ENCODE measurements at places on chromosomes 6 and 20. TPM values are rescaled to one million over a fixed set of nuclear protein-coding genes. Genes with fewer than 3 reads are reported as not detected.

DNA sequence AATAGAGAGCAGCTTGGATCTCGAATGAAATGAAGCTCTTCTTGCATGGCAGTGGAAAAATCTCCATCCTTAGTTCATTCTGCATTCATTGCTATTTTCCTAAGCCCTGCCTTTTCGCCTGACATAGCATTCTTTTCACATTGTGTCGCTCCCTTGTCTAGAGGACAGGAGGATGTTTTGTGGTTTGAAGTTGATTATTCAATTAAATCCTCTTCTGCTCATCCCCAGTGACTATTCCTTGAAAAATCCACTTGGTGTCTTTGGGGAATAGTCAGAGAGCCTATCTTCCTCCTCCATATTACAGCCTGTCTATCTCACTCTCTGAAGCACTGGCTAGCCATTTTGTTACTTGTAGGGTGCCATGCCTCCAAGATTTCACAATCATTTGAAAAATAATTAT lies 161.2 kb downstream of the KLHL32 start:
- no peak overlapping the region for H3K27ac ChIP-seq
- H3K27me3 ChIP-seq = no peaks in the 10 kb centered on the region
- no peaks in the 10 kb centered on the region for H3K36me3 ChIP-seq

Gene SPEF1
- total RNA-seq = not detected

GRCh38 chr6:14722001-14722562 lies 523.8 kb upstream of the JARID2 start:
- H3K27ac ChIP-seq = no peak overlapping the region
- no peak overlapping the region for H3K4me3 ChIP-seq
- DNase-seq = no peak

Gene OXT
- 1.6 TPM for total RNA-seq

Gene DZANK1
- total RNA-seq = 1.8 TPM

Gene LRRC73
- 0.52 TPM for total RNA-seq

DNA sequence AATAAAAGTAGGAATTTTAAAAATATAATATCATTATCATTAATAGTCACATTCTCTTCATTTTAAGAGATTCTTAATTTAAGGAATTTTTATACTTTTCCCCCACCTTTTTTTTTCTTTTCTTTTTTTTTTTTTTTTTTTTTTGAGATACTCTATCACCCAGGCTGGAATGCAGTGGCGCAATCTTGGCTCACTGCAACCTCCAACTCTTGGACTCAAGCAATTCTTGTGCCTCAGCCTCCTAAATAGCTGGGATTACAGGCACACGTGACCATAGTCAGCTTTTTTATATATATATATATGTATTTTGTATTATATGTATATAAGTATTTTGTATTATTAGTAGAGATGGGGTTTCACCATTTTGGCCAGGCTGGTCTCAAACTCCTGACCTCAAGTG lies 457.7 kb downstream of the CDKAL1 start:
- no peaks in the 10 kb centered on the region for H3K4me1 ChIP-seq
- no peaks in the 10 kb centered on the region for H3K27me3 ChIP-seq
- H3K36me3 ChIP-seq = no peaks in the 10 kb centered on the region
- H3K27ac ChIP-seq = no peak overlapping the region
- no peak overlapping the region for H3K4me3 ChIP-seq

DNA sequence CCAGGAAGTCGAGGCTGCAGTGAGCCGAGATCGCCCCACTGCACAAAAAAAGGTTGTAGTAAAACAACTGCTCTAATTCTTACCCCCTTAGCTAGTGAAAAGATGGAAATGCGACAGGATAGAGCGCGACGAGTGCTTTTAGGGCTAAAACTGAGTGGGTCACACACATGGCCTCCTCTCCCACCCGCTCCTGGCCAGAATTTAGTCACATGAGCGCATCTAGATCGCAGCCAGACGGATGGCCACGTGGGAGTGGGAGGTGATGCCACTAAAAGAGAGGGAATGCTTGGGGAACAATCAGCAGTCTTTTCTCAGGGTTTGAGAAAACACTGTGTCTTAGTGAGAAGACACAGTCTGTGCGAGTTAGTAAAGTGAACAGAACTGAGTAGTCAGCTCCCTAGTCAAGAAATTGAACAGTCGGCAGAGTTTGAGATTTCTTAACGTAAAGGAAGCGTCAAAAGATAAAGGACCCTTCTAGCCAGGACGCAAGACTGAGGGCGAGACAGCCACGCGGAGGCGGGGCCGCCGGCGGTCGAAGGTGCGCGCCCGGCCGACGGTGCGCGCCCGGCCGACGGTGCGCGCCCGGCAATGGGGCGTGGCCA lies 664 bp upstream of the ACTR5 start:
- peaks cover 10% of the 10 kb centered on the region for H3K36me3 ChIP-seq
- peaks cover 16% of the 10 kb centered on the region for H3K4me1 ChIP-seq
- DNase-seq = no peak
- peak overlapping the region; percentile 39 for H3K4me3 ChIP-seq

GRCh38 chr6:17656092-17656491 lies 50.6 kb downstream of the NUP153 start:
- H3K4me3 ChIP-seq = no peak overlapping the region
- no peaks in the 10 kb centered on the region for H3K4me1 ChIP-seq
- DNase-seq = no peak
- peaks cover 66% of the 10 kb centered on the region for H3K36me3 ChIP-seq
- no peaks in the 10 kb centered on the region for H3K27me3 ChIP-seq

Gene PMEPA1
- 18.0 TPM for total RNA-seq

DNA sequence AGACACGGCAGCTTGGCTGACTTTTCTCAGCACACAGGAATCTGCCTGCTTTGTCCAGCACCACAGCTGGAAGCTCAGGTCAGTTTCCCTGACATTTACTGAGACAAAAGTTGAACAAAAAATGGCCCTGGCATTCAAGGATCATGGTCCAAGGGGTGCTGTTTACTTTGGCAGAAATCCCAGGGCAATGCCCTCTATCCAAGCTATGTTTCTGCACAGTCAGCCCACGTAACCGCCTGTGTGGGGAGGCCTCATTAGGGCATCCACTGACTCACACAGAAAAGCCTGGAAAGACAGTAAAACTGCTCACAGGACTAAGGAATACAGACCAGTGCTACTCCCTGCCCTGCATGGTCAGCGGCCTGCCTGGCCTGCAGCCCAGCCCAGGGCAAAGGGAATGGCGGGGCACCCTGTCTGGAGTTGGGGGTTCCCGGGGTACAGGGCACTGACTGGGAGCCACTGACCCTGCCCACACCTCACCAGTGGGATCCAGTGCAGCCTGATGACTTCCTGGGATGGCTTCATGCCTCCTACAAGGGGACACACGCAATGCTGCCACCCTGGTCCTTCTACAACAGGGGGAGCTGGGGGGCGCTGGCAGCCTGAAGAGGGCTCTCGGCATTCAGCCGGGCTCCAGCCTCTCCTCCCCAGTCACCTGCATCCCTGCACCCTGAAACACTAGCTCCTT lies 77.1 kb downstream of the NINL start:
- H3K27ac ChIP-seq = no peak overlapping the region
- DNase-seq = no peak
- no peaks in the 10 kb centered on the region for H3K36me3 ChIP-seq
- H3K4me1 ChIP-seq = no peaks in the 10 kb centered on the region

DNA sequence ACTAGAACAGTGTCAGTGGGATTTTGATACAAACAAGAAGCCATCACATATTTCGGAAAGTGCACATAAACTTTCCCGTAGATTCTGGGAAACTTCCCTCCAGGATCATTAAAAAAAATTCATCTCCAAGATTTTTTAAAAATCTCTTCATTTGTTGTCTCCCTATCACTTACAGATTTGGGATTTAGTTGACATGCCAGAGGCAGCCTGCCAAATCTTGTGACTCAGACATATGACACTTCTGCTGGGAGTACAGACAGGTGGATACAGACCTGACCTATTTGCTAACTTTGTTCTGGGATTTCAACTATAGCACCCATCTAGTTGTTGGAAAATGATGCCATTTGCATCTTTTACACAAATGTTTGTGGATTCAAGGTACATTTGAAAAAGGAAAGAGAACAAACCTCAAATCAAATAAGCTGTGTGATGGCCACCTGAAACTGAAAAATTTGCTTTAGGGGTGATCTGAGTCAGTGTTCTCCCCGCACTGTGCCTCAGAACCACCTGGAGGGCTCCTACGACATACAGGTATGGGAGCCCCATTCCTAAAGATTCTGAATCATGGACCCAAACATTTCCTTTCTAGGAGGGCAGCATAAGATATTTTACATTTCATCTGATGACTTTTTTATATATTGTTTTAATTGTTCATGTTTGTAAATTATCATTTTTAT lies 21.9 kb upstream of the CD2AP start:
- no peak overlapping the region for H3K4me3 ChIP-seq
- H3K27me3 ChIP-seq = no peaks in the 10 kb centered on the region
- no peak overlapping the region for H3K27ac ChIP-seq
- DNase-seq = no peak
- no peaks in the 10 kb centered on the region for H3K36me3 ChIP-seq
- H3K4me1 ChIP-seq = no peaks in the 10 kb centered on the region

DNA sequence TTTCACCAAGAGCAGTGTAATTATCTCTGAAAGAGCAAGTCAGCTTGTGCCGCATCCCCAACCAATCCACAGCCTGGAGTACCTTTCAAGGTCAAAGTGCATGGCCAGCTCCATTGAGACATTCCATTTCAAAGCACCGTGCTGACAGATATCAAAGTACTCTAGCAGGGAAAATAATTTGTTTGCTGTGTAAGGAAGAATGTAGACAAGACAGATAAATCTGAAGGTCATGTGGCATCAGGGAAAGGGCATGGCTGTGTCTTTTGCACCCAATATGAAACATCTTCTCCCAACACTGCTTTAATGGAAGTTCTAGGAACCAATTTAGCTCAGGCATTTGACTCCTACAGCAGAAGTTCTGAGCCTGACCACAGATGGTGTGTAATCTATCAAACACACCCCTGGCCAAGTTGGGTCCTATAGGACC lies 242.7 kb upstream of the TAB2 start:
- no peaks in the 10 kb centered on the region for H3K36me3 ChIP-seq
- H3K27ac ChIP-seq = no peak overlapping the region
- H3K27me3 ChIP-seq = no peaks in the 10 kb centered on the region
- no peak overlapping the region for H3K4me3 ChIP-seq
- H3K4me1 ChIP-seq = peaks cover 10% of the 10 kb centered on the region

- H3K4me1 ChIP-seq = peaks cover 13% of the 10 kb centered on the region
- H3K27ac ChIP-seq = no peak overlapping the region
- no peaks in the 10 kb centered on the region for H3K36me3 ChIP-seq
- no peak overlapping the region for H3K4me3 ChIP-seq
Measured at GRCh38 chr6:18119236-18119635, 3.2 kb downstream of the NHLRC1 start.

GRCh38 chr20:50286609-50287008 lies 96.0 kb downstream of the CEBPB start:
- no peak for DNase-seq
- no peaks in the 10 kb centered on the region for H3K36me3 ChIP-seq
- no peak overlapping the region for H3K4me3 ChIP-seq

- no peak overlapping the region for H3K4me3 ChIP-seq
- no peaks in the 10 kb centered on the region for H3K27me3 ChIP-seq
- no peaks in the 10 kb centered on the region for H3K36me3 ChIP-seq
- no peaks in the 10 kb centered on the region for H3K4me1 ChIP-seq
- DNase-seq = no peak
Measured at GRCh38 chr6:116004841-116005815, 55.6 kb downstream of the FRK start.

DNA sequence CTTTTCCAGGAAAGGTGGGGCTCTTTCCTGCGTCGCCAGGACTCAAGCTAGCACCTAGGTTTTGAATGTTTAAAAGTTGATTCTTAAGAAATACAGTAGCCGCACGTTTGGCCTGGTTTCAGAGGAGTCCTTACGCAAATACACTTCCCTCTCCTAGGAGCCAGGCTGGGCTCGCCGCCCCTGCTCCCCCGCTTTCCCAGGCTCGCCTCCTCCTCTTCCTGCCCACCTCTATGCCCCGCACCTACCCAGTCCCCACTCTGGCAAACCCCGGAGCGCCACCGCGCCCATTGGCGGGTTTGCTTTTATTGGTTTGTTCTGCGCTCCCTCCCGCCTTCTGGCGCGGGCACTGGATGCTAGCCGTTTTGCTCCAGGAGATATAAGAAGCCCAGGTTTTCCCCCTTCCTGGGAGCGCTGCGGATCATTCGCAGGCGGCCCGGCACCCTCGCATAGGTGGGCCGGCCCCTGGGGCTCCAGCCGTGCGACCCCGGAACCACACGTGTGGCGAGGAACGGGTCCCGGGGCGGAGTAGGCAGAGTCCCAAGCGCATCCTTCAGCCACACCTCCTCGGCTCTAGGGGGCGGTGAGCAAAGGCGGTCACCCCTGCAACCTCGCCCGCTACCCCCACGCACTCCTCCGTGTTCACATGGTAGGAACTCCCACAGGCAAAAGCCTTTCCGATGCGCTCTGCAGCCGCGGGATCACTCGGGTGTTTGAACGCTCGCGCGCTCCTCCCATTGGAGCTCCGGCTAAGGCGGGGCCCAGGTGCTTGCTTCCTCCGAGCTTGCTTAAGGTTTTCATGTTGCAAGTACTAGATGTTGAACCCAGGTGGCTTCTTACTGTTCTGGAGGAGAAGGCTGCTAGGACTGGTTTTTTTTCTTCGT lies 119.0 kb downstream of the RTN4IP1 start:
- peak; percentile 59 for DNase-seq
- H3K4me3 ChIP-seq = peak overlapping the region; percentile 99
- H3K4me1 ChIP-seq = peaks cover 32% of the 10 kb centered on the region
- no peak overlapping the region for H3K27ac ChIP-seq
- H3K27me3 ChIP-seq = no peaks in the 10 kb centered on the region

- no peaks in the 10 kb centered on the region for H3K4me1 ChIP-seq
- DNase-seq = no peak
- no peak overlapping the region for H3K27ac ChIP-seq
Measured at GRCh38 chr6:82740072-82740471, 325.6 kb downstream of the UBE3D start.

Gene C6orf52
- total RNA-seq = not detected

Gene LY6G6D
- not detected for total RNA-seq

- no peak overlapping the region for H3K4me3 ChIP-seq
- no peaks in the 10 kb centered on the region for H3K36me3 ChIP-seq
- H3K4me1 ChIP-seq = no peaks in the 10 kb centered on the region
- H3K27me3 ChIP-seq = no peaks in the 10 kb centered on the region
- no peak overlapping the region for H3K27ac ChIP-seq
- DNase-seq = no peak
Measured at GRCh38 chr6:109164331-109164730, 69.0 kb downstream of the CEP57L1 start.

DNA sequence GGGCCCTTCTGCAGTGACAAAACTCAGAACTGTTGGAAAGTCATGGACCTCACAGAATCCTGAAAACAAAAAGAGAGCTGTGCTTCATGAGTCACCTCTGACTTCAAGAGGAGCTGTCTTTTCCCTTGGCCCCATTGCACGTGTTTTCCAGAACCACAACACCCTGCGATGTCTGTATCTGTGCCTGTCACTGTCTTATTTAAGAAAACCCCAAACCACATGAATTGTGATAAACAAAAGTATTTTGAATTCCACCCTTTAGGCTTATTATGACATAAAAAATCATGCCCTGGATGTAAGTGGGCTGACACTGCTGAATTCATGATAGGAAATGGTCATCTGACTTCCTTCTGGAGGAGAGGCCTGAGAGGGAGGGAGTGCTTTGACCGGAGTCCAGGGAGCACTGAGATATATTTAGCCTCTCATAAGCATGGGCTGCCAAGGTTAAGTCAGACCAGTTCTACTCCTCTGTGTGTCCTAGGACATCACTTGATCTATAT lies 96.4 kb upstream of the DUSP22 start:
- no peak overlapping the region for H3K27ac ChIP-seq
- no peak overlapping the region for H3K4me3 ChIP-seq
- H3K36me3 ChIP-seq = no peaks in the 10 kb centered on the region
- H3K4me1 ChIP-seq = peaks cover 28% of the 10 kb centered on the region
- no peaks in the 10 kb centered on the region for H3K27me3 ChIP-seq

Measured in CD4-positive, alpha-beta T cell (primary cell).